ENCODE measurements at places on chromosomes 3 and 15.

DNA sequence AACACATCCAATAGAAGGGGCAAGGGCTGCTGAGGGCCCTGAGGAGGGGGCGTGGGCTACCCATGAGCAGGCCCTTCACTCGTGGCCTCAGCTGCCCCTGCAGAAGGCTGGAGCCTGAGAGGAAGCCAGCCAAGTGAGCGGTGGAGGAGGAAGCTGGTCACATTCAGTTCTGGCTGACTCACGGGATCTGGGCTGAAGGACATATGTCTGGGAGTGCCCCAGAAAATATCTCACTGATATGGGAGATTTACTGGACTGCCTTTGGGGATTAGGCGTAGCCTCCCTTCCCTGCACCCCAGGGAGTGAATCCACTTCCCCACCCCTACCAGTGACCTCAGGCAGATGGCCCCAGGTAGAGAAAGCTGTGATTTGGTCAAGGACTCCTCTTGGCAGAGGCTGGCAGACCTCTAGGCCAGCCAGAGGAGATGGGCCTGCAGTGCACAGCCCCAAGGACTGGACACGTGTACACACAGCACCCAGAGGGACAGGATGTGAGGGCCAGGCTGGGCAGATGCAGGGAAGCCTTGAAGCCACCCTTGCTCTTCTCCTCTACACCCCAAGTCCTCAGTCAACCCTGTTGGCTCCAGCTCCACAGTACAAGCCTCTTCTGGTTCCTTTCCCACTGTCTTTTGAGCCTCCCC lies 14.2 kb upstream of the ANKDD1A start:
- no peak for DNase-seq

- peak; percentile 12 for DNase-seq
These were observed 44.8 kb downstream of the STRIT1 start for GRCh38 chr3:155248531-155249187.

DNA sequence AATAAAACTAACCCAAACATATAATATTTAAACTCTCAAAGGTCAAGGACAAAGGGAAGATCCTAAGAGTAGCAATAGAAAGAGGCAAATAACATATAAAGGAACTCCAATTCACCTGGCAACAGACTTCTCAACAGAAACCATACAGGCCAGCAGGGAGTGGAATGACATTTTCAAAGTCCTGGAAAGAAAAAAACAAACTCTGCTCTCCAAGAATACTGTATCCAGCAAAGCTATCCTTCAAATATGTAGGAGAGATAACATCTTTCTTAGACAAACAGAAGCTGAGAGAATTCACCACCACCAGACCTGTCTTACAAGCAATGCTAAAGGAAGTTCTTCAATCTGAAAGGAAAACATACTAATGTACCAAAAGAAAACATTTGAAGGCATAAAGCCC lies 51.5 kb upstream of the TMEM158 start:
- DNase-seq = no peak

- no peak for DNase-seq
These were observed 16.0 kb upstream of the SRP14 start for GRCh38 chr15:40054855-40055575.

DNA sequence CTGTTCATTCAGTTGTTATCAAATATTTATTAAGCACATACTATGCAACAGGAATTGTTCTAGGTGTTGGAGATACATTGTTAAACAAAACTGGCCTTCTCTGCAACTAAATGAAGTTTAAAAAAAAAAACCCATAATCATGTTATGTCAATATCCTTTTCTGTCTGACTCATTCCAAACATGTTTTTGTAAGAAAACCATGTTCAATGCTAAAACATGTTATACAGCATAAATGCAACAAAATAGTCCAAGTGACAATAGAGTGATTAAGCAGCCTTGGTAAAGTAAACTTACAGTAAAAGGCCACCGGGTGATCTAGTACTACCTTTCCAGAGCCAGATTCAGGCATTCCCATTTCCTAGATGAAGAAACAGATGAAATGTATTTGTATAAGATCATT lies 278.0 kb upstream of the NECTIN3 start:
- no peak for DNase-seq

DNA sequence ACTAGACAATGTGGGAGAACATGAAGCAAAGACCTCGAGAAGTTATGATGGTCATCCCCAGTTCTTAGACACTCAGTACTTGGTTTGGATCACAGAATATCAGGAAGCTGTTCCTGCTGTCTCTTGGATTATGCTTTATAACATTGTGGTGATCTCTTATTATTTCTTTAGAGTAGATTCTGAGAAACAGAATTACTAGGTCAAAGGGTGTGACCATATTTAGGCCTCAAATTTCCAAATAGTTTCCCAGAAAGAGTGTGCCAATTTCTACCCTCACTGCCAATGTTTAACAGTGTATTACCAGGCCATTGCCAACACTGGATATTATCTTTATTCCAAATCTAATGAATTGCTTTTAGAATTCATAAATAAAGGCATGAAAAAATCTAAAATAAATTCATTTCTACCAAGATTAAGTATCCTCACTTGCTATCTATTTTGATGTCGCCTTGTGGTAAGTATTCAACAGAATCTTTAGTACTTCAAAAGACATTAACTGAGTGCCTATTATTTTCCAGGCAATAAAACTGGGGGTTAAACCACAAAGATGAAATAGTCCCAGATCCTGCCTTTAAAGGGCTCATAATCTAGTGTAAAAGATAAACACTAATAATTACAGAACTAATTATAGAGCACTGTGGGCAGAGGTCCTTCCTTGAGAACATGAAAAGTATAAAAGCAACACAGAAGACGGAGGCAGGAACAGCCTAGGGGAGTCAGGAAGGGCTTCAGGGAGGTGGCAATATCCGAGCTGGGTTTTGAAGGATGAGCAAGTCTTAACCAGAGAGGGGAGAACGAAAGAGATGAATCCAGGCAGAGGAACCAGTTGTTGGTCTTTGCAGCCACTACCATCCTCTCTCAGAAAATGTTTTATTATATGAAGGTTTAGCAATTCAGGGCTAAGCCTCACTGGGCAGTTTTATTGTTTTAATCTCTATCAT lies 86.8 kb downstream of the IGF2BP2 start:
- DNase-seq = no peak

DNA sequence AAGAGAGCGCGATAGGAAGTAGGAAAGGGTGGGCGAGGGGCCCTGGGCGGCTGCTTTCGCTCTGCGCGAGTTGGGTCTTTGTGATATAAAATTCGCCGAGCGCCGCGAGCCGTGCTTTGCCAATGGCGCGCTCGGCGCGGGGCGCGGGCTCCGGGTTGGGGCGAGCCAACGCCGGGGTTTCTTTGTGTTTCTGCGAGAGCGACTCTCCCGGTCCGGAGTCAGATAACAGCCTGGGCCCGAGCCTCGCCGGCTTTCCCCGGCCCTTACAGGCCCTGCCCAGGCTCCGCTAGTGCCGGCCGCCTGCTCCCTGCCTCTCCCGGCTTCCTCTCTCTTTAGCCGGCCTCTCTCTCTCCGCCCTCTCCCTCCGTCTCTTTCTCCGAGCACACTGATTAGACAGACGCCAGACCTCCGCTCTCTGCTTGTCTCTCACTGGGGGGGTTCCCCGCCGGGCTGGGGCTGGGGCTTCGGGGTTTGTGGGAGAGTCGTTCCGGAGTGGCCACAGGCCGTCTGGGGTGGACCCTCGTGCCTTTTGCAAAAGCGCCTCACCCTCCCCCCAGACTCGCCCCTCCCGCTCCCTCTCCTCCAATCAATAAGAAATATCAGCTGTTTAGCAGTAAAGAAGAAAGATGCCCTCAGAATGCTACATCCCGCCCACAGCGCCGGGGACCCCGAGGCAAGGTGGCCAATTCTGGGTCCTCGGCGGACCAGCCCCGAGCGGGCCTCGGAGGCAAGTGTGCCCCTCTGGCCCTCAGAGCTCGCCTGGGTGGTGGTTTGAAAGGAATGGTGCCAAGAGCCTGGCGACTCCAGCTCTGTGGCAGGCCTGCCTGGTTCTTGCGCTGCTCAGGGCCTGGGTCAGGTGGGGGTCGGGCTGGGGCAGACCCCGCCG lies 2.9 kb downstream of the NR2F2 start:
- DNase-seq = no peak

DNA sequence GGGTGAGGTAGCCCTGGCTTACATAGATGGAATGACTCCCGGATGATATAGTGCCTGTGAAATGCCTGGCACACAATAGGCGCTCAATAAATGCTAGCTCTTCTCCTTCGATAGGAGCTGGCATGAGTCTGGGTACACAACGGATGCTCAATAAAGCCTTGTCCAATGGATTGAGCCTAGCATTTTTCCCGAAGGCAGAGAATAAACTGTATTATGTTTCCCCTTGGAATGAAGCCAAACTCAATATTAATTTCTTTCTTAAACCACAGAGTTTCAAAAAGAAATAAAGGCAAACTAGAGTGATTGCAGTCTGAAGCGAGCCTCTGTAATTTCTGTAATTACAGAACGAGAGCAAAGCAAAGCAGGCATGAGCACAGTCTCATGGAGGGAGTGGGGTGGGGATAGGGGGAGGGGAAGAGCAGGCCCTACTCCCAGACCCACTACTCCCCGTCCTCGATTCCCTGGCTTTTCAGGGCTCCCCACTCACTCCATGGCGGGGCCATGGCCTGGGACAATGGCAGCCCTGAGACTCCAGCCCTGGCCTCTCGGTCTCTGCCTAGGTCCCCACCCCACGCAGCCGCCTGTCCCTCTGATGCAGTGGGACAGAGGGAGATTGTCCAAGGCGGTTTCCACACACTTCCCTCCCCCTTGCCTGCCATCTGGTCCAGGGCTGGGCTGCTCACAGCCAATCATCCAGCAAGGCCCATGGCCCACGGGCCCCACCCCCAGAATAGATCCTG lies 18.0 kb downstream of the SLC6A1 start:
- no peak for DNase-seq

- DNase-seq = no peak
These were observed 38.8 kb downstream of the PIGB start for GRCh38 chr15:55357774-55358173.

GRCh38 chr3:18786650-18787323 lies 361.5 kb upstream of the KCNH8 start:
- DNase-seq = no peak

GRCh38 chr15:97759363-97759762 lies 201.1 kb upstream of the ARRDC4 start:
- peak; percentile 46 for DNase-seq

DNA sequence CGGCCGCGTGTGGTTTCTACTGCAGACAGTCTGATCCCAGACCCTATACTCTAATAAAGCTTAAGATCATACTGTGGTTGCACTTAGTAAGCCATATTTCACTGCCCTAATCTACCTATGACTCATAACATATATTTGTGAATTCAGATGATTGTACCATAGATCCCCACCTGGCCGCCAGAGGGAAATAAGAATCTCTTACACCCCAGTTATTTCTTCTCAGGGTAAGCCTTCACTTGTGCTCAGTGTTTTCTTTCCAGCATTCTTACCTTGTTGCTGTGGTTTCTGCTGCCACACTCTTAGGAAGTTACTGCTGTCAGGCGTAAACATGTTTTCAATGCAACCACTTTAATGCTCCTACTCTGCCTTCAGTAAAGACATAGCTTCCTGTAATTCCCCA lies 105.9 kb downstream of the B3GALNT1 start:
- no peak for DNase-seq

DNA sequence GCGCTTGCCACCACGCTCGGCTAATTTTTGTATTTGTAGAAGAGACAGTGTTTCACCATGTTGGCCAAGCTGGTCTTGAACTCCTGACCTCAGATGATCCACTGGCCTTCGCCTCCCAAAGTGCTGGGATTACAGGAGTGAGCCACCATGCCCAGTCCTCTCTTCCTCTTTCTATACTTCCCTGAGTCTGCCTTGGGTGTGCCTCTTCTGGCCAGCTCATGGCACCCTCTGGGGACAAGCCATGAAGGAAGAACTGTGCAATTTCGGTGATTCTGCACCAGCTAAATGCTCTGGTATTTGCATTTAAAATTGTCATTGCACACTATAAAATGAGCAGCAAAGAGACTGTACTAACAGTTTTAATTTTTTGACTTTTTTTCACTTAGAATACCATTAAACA lies 66.6 kb downstream of the IL20RB start:
- no peak for DNase-seq

DNA sequence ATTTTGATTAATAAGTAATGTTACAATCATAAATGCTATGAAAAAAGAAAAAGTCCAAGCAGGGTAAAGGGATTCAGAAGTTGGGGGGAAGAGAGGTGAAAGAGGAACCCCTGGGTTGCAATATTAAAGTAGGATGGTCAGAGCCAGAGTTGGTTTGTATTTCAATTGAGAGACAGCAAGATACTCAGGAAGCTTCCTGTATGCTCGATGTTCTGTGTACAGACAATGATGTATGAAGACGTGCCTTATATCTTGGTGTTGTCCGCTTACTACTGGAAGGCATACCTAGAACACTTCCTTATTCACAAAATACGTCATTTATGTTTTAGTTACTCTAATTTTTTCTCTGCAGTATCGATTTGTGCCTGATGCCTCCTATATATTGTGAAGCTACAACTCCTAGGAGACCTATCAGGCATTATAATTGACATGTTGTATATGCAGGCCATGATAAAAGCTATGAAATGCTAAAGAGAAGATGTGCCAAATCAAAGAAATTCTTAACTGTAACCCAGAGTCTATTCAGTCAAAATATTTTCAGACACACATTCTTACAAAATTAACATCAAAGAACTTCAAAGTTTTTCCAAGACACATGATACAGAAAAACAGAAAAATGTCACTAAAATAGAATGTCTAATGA lies 87.5 kb downstream of the TBL1XR1 start:
- no peak for DNase-seq
